ENCODE measurements at places on chromosomes 6 and 20. TPM values are rescaled to one million over a fixed set of nuclear protein-coding genes. Genes with fewer than 3 reads are reported as not detected.
A peak's percentile ranks its signal among the peaks of the same experiment; 100 is the strongest.

The HCK gene
- not detected for total RNA-seq

DNA sequence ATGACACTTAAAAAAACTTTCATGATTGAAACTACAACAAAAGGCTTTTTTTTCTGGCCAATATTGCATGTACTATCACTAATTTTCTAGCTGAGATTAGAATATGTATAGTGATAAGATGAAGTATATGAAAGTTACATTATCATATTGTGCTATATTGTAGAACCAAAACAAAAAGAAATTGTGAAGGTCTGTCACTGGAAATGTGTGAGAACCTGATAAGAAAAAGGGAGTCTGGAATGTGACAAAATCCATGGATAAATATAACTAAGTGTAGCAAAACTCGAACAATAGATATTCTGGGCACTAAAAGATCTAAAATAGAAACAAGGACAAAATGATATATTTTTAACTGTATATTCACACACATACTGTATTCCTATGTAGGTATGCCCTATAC is 36.7 kb upstream of the FAM135A start:
- no peak for DNase-seq

GRCh38 chr6:36141091-36141490 is 10.8 kb downstream of the MAPK13 start:
- DNase-seq: no peak

GRCh38 chr6:21180155-21180554 is 413.4 kb upstream of the SOX4 start:
- DNase-seq: no peak

DNA sequence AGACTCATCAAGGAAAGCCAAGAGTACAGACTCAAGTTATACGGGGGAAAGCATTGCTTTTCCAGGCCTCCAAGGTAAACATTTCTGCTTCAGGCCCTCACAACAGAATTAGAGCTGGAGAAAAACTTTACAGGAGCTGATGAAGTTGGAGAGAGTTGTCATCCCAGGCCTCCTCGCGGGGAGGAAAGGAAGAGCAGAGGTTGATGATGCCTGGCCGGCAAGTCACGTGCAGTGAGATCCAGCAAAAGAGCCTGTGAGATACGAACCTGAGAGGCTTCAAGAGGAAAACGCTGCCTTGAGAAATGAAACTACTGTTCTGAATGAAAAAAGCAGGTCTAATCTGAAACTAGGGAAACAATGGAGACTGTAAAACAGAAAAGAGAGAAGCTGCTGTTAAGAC is 122.9 kb downstream of the FAM120B start:
- DNase-seq: no peak

The SOX18 gene
- total RNA-seq: 0.22 TPM

GRCh38 chr6:158370805-158371204 is 58.5 kb downstream of the TULP4 start:
- no peak for DNase-seq

The BTNL2 gene
- not detected for total RNA-seq

The CCN6 gene
- total RNA-seq: not detected

DNA sequence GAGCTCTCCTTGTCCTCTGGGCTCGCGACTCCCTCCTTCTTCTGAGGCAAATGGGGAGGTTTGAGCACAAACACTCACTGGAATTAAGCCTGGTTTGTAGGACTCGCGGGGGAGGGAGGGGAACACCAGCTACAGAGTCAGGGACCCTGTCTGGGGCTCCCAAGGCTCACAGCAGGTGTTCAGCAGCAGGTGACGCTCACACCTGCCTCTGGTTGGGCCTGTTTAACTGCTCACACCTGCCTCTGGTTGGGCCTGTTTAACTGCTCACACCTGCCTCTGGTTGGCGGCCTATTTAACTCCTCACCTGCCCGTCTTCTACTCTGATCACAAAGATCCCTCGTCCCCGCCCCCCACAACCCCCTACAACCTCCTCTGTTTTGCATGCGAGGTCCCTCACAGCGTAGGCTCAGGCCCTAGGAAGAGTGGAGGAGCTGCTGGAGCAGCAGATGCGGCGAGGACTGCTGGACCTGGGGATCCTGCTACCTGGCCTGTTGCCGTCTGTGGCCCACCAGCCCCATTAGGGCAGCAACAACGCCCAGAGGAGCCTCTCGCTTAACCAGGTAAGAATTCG is 181.9 kb downstream of the ERMARD start:
- DNase-seq: no peak

- DNase-seq: no peak
Measured at GRCh38 chr6:4258733-4259132, 123.4 kb upstream of the ECI2 start.

DNA sequence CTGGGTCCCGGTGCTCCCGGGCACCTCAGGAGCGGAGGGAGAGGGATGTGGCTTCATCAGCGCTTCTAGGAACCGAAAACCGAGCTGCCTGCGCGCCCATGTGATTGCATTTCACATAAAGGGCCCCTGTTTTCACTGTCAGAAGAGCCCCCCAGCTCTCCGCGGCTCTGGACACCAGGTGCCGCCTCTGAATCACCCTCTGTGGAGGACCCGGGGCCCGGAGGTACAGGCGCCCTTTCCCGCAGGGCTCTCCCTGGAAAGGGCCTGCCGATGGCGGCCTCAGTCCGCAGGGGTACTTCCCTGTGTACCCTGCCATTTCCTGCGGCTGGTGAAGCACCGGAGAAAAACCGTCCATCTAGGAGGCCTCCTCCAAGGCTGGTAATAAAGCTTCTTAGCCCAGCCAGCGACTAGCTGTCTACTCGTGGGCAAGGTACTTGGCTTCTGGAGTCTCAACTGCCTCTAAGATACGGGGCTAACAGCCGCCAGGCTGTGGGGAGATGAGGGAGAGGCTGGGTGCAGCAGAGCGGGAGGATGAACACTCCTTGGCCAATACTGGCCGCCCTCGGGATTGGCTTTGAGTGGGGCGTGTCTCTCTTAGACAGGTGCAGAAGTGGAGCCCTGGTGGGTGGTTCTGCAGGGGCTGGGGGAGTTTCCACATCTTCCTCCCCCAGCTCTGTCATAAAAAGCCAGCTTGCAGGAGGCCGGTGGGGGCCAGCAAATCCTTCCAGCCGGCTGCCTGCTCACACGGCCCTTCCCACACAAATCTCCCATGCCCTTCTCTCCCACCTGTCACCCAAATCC is 1.6 kb downstream of the PPP1R16B start:
- DNase-seq: no peak

The DPPA5 gene
- total RNA-seq: not detected

- no peak for DNase-seq
Measured at GRCh38 chr20:11797156-11797555, 120.5 kb upstream of the BTBD3 start.

The PRPF6 gene
- 88.5 TPM for total RNA-seq

The NFATC2 gene
- total RNA-seq: 0.12 TPM

- no peak for DNase-seq
Measured at GRCh38 chr20:14310977-14311627, 26.3 kb downstream of the FLRT3 start.

DNA sequence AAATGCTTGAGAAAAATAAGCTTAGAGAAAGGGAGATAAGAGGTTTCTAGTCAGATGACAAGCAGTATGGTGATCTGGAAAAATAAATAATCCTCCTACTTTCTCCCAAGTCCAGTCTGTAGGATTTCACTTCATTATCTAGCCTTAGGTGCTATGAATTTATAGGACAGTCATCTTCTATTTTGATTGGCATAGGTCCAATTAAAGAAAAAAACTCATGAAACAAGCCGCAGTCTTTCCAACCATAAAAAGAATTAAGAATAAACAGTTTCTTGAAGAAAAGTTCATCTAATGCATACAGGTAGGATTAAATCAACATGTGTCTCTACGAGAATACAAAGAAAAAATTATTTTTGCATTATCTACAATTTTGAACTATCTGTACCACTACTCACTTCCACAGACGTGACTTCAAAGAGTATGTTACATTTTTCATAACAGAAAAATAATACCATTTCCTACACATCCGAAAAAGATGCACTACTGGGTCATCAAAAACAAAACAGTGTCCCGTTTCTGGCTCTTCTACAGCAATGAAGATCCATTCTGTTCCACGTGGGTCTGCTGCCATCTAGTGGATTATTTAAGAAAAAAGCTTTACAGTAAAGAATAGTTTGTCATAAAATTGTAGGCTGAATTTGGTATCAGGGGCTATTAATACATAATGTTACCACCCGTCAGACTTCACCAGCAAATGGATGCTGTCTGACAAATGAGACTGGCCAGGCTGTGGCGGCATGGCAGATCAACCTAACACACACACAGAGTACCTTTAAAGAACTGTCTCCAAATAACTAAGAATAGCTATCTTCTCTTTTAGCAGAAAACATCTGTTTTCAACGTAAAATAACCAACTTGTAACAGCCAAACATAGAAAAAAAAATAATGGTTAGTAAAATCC is 28.9 kb downstream of the STX7 start:
- DNase-seq: peak; percentile 80

GRCh38 chr6:39389484-39389767 is 66.9 kb upstream of the KCNK16 start:
- DNase-seq: peak; percentile 17

DNA sequence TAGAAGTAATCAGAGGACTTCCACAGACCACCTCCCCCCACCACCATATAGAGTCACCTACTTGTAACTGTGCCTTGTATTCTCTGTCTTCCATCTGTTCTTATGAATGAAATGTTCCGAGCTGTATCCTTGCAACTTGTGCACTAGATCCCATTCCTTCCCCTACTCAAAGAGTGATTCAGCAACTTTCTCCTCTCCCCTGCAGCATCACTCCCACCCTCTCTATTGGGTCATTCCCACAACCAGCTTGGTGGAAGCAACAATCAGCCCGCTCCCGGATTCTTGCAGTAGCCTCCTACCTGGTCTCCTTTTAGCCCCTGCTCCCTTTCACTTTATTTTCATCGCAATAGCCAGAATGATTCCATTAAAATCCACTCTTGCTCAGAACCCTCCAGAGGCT is 34.9 kb upstream of the REV3L start:
- DNase-seq: no peak

GRCh38 chr6:71326611-71327010 is 38.0 kb downstream of the OGFRL1 start:
- DNase-seq: no peak

DNA sequence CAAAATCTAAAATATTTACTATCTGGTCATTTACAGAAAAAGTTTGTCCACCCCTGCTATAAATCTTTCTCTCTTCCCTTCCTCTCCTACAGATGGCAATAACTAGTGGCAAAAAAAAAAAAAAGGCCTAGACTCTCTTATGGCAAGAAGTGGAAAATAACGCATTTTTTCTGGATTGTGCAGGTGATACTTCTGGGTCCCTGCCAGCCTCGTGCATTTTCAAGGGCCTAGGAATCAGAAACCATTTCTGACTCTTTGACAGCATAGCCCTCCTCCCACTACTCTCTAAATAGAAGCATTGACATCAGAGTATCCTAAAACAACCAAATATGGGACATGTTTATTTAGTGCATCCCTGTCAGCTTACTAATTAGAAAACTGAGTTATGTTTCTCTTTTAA is 251.0 kb downstream of the KHDC1L start:
- DNase-seq: no peak

Measured in MCF 10A (cell line).